ENCODE measurements at places on chromosomes 7 and 10. TPM values are rescaled to one million over a fixed set of nuclear protein-coding genes. Genes with fewer than 3 reads are reported as not detected.

DNA sequence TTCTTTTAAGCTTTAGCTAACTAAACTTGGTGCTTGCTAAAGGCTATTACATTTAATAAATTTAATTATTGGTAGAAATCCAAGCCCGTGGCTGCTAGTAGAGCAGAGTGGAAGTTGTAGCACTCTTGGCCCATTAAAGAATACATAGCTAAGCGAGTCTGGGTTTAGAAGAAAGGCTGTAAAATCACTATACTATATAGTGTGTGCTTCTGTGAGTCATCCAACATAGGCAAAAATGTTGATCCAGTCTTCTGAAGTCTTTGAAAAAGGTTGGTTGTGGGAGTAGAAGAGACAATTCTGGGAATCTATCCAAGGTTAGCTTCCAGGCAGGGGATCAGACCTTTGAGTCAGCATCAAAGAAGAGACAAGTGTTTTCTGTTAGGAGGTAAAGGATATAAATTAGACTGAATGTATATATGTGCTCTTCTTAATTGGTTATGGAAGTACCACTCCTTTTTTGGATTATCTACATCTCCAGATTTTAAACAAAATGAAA, 664.2 kb downstream of the NXPH1 start:
- DNase-seq: no peak

GRCh38 chr7:2540641-2541051, 14.7 kb downstream of the BRAT1 start:
- DNase-seq: no peak

GRCh38 chr7:116218051-116218645, 7.8 kb downstream of the TES start:
- DNase-seq: no peak

GRCh38 chr10:91556691-91557566, 75.9 kb downstream of the PPP1R3C start:
- no peak for DNase-seq

DNA sequence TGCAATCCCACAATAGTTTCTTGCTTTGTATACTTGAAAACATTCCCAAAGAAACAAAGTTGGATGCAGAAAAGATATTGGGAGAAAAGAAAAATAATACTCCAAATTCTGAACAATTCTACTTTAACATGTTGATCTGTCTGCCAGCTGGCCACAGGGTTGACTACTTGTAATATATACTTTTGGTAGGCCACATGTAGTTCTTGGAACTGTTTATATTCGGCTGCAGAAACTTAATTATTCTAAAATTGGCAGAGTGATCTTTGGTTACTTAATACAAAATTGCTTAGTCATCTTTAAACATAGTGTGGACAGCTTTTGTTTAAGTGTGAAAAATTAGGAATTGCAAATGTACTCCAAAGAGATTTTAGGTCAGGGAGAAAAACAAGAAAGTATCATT, 76.0 kb downstream of the CALD1 start:
- no peak for DNase-seq

GRCh38 chr7:100670074-100670473, 3.5 kb upstream of the GNB2 start:
- DNase-seq: no peak

DNA sequence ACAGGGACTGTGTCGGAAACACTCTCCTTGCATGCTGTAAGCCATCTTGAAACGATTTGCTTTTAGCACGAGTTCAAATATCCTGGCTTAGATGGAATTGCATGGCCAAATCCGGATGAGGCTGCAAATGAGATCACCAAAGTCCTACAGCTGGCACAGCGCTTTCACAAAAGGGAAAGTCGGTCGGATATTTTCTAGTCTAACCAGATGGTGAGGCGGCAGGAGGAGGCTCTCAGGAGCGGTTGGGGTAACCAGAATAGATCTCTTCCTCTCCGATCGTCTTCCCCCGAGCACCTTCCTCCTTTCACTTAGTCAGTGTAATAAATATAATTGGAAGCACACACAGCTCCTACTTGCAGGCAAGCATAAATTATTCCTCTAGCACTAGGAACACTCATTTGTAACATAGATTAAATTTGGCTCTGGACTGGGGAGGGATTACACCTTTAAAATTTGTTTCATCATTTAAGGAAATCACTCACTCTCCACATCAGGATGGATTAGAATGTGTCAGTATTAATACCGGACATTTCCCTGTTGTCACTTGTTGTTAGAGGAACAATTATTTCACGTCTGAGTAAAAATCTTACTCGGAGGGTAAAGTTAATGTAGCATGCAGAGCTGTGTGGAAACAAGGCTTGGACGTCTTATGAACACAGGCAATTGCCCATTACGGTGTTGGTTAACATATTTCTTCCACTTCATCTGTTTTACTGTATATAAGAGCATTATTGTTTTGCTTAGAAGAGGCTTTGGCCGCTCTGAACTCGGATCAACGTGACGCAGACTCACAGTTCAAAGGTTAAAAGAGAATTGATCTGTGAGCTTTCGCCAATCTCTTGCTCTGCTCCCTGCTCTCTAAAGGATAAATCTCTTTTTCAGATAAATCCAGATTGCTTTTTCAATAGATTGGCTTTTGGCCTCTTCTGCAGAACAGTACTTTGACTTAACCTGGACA, 857.9 kb downstream of the TYW1 start:
- DNase-seq: no peak

- no peak for DNase-seq
These were observed 33.6 kb downstream of the ARID5B start for GRCh38 chr10:61935077-61935476.

Gene RNF32
- total RNA-seq: 0.75 TPM

DNA sequence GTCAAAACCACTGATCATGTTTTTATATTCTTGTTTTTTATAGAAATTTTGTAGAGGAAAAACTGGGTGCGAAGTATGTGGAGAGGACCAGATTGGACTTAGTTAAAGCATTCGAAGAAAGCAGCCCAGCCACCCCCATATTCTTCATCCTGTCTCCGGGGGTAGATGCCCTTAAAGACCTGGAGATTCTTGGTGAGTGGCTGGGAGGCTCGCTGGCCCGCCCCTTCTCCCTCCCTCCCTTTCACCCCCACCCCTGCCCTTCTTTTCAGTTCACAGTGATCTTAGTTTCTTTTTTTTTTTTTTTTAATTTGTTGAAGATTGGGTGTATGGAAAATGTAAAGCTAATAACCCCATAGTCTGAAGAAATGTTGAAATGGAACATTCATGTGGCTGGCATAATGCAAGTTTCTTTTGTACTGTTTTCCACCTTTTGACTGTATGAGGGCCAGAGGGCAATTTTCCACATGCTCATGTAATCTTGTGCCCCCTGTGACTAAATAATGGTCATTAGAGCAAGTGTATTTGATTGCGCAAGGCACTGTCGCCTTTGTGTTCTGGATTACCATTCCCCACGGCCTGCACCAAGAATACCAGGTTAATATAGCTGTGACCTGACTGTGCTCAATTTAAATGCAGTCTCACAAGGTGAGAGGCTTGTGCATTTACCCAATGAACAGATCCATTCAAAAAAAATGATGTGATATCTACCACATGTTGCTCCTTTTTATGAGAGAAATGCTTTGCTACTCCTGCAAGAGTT, 77.7 kb downstream of the CDCA7L start:
- no peak for DNase-seq

Gene HOXA11
- 17.3 TPM for total RNA-seq

Gene GBX1
- total RNA-seq: not detected

Gene CHCHD3
- 78.7 TPM for total RNA-seq

- DNase-seq: no peak
These were observed 192.1 kb downstream of the LRMDA start for GRCh38 chr10:75623310-75624093.

Gene MSMB
- total RNA-seq: not detected

- no peak for DNase-seq
These were observed 11.2 kb downstream of the AIFM2 start for GRCh38 chr10:70121281-70121949.

DNA sequence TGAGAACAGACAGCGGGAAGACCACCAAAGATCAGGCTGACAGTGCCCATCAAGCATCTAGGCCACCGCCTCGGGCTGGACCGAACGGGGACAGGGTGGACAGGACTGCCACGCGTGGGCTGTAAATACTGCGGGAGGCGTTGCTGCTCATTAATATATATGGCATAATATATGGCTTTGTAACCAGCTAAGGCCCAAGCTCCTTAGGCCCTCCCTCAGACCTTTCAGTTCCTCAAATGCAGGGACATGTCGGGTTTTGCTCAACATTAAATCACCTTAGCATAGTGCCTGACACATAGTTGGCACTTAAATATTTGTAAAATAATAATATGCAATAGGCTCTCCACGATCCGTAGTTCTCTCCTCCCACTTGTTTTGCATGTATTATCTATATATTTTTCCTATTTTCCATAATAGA, 402 bp upstream of the TMEM168 start:
- no peak for DNase-seq

- DNase-seq: no peak
These were observed 16.9 kb downstream of the ZNF92 start for GRCh38 chr7:65390588-65390987.

GRCh38 chr7:138753610-138754009, 44.2 kb upstream of the TMEM213 start:
- DNase-seq: no peak

Gene MKX
- total RNA-seq: 3.2 TPM

DNA sequence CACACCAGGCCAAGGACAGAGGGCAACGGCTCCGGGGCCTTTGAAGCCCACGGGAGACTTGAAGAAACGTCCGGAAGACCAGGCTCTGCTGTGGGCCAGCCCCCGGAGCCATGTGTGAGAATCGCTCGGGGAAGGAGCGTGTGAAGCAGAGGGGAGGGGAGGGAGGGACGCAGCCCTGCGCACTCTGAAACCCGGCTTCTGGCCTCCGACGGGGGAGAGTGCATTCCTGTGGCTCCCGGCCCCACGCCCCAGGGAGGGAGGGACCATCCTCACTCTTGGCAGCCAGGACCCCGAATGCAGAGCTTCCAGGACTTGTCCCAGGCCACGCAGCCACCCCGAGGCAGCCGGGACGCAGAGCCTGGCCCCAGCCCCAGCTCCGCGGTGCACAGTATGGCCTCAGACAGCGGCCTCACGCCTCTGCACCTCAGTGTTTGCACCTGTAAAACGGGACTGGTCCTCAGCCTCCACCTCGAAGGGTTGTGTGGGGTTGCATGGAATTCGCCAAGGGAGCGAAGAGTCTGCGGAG, 67.4 kb downstream of the PDGFA start:
- DNase-seq: no peak

GRCh38 chr10:1577373-1577770, 160.0 kb downstream of the ADARB2 start:
- no peak for DNase-seq
